KBM-7 (cell line): ENCODE measurements at places on chromosomes 7 and 10.
A peak's percentile ranks its signal among the peaks of the same experiment; 100 is the strongest.

- DNase-seq = no peak
Observed at GRCh38 chr7:99579956-99580777, 17.9 kb upstream of the TMEM225B start.

- DNase-seq = no peak
Observed at GRCh38 chr10:28186887-28187578, 115.8 kb downstream of the MPP7 start.

DNA sequence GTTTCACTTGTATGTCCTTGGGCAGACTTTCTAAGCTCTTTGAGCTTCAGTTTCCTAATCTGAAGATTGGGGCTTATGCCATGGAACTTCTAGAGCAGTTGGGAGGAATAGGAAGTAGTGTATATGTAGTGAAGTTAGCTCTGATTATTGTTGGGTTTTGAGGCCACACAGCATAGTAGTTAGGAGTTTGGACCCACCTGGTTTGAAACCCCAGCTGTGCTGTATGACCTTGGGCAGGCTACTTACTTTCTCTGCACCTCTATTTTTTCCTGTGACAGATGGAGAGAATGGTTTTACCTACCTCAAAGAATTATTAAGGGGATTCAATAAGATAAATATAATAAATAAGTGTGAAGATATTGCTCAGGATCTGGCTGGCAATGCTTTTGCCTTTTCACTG, 61.4 kb upstream of the ADRB1 start:
- DNase-seq = no peak

DNA sequence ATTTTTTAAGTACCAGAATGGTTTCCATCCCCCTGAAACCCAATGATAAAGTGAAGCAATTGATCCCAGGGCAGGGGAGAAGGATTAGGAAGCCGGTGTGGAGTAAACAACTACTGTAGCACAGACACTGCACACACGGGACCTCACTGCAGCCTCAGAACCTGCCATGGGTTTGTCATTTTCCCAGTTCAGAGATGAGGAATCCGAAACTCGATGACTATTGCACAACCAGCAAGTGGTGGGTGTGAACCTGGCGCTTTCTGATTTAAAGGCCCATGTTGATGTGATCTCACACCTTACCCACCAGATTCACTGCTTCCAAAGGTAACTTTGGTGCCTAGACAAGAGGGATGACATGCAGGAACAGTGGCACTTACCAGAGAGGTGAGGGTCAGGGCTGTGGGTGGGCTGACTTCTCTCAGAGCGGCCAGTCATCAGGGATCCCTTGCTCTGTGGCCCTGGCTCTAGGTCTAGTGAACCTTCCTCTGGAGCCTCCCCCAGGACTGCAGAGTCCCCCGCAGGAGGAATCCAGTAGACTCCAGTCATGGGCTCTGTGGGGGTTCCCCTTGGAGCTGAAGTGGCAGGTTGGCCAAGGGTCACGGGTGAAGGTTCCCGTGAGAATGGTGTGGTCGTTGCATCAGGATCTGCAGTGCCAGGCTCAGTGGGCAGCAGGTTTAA, 62.8 kb downstream of the PKD1L1 start:
- no peak for DNase-seq

DNA sequence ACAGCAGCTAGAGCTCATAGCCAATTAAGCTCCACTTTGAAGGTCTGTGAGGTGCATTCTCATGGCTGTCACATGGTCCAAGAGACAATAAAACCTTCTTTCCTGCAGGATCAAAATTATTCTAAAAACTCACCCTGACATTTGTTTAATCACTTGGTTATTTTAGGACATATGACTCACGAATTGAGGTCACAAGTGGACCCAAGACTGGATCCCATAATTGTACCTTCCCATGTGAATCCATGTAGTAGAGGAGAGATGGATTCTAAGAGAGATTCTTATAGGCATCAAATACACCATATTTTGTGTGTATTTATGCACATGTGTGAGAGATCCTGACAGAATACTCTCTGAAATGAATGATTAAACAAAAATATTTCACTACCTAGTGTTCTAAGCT, 18.1 kb downstream of the POLR1F start:
- DNase-seq = no peak

- DNase-seq = no peak
Observed at GRCh38 chr7:115516341-115516740, 514.2 kb downstream of the TFEC start.

DNA sequence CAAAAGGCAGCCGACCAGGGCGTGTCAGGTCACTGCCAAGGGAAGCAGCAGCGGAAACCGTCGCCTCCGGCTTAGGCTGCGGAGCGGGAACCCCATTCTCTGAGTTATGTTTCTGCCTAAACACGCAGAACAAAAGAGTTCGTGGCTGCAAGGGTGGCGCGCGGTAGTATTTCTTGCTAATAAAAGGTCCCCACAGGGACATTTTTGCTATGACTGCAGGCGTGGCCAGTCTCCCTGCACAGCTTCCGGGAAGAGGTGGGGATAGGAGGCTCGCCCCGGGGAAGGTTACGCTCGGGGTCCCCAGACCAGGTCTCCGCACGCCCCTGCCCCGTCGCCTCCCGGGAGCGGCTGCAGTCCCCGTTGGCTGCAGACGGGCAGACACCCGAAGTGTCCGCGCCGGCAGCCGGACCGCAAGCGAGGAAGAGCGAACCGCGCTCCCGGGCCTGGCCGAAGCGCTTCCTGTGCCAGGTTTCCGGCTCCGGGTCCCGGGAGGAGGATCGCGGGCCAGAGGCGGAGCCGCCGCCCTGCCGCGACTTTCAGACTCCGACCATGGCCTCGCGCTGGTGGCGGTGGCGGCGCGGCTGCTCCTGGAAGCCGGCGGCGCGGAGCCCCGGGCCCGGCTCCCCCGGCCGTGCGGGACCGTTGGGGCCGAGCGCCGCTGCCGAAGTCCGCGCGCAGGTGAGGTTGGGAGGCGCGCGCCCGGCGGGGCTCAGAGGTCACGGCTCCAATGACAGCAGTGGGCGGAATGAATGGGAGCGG, at the start of gene PDSS1:
Gene PDSS1 (plus strand): TSS at position 539 of the 759 bp plus-strand sequence. CDS start 11 bp downstream, at position 550.
- peak; percentile 88 for DNase-seq

GRCh38 chr7:3989723-3990122, 688.7 kb downstream of the SDK1 start:
- DNase-seq = no peak

GRCh38 chr10:132742837-132743194, 43.1 kb downstream of the NKX6-2 start:
- no peak for DNase-seq

DNA sequence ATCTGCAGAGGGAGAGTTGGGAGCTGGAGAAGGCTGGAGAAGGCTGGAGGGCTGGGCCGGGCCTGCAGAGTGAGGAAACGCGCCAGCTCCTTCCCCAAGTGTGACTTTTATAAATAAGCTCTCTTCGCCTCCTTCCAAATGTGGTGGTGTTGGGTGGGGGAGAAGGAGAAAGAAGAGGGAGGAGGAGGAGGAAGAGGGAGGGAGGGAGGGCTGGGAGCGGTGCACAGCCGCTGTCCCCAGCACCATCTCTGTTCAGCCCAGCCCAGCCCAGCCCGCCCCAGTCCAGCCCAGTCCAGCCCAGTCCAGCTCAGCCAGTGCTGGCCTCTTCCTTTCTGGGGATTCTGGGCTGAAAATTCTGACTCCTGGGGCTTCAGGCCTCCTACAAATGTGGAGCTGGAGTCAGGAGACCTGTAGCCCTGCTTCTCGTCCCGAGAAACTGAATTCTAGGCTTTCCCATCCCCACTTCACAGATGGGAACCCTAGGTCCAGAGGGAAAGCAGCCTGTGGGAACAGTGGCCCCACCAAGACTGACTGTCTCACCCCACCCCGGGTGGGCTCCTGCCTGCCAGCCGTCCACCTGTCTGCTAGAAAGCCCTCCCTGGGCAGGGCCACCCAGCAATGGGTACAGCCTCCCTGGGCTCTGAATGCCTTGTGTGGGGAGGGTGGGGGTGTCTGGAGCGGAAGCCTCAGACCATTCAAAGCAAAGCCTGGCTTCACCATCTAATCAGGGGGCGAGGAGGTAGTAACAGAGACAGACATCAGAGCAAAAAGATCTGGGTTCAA, 2.3 kb downstream of the STX1A start:
- no peak for DNase-seq

DNA sequence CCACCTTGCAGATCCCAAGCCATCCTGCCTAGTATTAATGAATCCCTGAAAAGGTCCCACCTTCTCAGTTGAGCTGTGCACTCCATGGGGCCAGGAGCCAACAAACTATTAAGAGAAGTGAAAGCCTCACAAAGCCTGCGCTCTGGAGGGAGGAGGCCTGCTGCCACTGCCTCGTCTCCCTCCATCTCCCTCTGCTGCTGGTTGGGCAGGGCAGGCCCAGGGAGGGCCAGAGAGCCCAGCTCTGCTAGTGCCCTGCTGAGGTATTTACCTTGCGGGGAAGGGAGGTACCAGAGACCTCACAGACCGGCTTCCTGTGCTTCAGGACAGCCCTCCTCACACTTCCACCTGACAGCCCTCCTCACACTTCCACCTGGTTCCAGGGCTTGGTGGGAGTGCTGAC, 171.5 kb downstream of the SH3PXD2A start:
- no peak for DNase-seq

GRCh38 chr7:100914208-100914878, 18.7 kb upstream of the ACHE start:
- DNase-seq = no peak

DNA sequence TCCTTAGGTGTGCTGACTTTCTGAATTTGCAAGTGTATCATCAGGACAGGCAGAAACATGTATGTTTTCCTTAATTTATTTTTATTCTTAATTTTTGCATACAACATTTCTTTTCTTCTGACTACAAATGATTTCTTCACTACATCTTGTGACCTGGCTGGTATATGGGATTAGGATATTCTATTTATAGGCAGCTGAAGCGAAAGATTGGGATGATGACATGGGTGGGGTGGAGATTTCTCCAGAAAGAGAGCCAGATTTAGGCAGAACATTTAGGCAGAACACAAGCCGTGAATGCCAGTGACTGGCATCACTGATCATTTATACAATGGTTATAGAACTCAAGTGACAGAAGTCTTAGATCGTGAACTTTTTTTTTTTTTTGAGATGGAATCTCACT, 256.7 kb downstream of the KLF6 start:
- DNase-seq = no peak

GRCh38 chr7:33237036-33237435, 107.7 kb downstream of the BBS9 start:
- DNase-seq = no peak

DNA sequence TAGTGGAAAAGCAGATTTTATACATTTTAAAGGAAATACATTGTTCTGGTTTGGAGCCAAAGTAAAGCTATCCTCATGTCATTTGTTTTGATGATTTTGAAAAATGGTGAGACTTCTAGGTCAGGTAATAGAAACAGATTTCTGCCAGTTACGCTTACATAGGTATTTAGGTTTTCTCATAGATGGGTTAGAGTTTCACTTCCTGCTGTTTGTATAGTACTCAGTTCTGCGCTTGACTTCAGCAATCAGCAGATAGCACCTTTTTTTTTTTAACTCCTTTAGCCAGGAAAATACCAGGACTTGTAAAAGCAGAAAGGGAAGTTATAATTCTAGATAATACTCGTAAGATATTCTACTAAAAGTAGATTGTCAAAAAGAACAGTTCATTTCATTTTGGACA, 209.8 kb upstream of the POM121L12 start:
- DNase-seq = no peak

DNA sequence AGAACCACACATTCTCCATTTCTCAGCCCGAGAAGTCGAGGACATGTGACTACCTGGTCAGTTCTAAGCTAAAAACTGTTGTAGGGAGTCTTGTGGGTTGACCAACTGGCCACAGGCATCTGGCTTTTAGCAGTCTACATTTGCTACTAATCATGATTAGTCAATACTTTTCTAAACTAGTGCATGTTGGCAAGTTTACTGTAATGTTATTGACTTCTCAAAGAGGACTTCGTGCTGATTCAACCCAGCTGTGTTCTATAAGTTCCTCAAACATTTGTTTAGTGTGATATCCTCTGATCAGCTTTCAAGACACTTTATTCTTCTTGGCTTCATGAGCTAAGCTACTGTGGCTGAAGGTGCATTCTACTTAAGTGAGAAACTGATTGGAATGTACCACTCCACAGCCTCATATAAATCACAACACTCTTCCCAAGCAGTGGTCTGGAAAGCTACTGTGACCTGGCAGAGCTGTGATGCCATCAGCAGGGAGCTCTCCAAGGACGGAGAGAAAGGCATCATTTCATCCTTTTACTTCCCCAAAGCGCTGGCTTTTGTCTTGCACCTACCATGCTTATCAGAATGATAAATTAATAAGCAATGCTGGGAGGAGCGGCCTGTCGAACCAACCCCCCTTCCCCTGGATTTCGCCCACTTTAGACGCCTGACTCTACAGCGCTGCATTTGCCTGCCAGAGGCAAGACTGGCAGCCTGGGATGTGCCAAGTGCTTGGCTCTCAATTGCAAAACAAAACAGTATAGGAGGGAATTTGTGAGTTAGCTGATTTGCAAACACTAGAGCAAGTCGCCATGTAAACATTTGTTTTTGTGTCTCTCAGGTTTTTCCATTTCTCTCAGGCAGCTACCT, 206.7 kb upstream of the PLXNA4 start:
- no peak for DNase-seq

DNA sequence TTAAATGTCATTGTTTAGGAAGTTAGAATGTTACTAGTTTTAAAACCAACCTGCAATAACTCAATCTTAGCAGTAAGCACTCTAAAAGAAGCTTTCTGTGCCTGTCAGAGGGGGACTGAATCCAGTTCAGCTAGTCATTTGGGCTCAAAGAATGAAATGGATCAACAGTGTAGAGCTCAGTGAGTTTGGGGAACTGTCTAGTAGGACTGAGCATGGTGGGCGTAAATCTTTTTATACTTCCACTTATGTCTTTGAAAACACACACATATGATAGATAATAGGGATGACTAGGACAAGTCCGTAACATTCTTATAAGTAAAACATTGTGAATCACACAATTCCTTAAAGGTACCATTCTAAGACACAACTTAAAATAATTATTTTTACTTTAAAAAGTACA, 11.5 kb downstream of the GSAP start:
- DNase-seq = no peak

DNA sequence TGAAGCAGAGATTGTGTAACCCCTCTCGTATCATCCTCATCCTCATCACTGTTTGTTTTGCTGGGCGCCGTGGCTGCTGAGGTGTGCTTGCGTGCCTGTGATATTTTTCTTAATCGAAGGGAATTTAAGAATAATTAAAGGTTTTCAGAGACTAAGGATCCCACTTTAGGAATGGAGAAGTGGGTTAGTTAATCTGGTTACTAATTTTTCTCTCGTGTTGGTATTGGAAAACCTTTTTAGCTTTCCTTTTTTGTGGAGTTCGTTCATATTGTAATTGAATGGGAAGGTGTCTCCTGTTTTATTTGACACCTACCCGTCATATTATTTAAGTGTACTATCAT, 1.3 kb downstream of the UBN2 start:
- no peak for DNase-seq

DNA sequence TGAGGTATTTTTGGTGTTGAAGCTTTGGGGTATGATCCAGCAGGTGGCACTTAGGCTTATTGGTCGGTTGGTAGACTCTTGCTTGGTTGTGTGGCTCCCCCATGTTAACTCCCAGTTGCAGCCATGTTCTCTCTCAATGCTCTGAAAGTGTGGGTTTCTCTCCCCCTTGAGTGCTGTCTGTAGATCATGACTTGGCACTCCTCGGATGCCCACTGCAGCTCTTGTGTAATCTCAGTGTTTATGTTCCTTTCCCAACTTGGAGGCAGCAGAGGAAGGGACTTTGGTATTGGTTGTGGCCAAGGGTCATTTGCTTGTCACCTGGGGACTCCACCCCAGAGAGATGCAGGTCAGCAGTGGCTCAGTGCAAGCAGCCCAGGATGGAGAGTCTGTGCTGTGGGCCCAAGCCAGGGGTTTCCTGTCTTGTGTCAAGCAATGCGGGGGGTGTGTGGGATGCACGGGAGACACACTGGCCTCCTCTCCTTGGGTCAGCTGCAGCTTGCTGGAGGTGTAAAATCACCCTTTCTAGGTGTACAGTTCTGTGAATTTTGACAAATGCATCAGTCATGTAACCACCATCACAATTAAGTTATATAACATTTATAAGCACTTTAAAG, 36.9 kb downstream of the PIK3CG start:
- DNase-seq = no peak
